Foreskin keratinocyte (primary cell): ENCODE measurements at places on chromosomes 6 and 20.

- DNase-seq, result no peak
Observed at GRCh38 chr6:137370871-137371633, 123.1 kb downstream of the OLIG3 start.

GRCh38 chr6:70073637-70074036 is 207.3 kb downstream of the COL19A1 start:
- DNase-seq, result no peak

GRCh38 chr20:15162079-15162647 is 824.8 kb upstream of the FLRT3 start:
- no peak for DNase-seq

DNA sequence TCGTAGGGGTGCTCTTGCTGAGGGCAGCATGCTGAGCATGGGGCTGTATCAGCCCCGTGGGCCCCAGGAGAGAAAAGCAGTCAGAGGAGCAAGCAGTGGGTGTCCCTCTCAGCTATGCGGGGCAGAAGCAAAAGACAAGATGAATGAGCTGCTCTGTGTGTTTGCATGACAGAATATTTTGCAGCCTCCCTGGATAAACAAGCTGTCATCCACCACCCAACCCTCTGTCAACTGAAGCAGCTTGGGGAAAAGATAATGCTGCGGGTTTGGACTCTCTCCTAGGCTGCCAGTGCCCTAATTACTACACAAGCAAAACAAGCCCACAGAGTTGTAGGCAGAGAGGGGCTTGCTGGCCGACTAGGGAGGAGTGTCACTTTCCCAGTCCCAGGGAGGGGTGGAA is 82.3 kb upstream of the PTPRT start:
- no peak for DNase-seq

DNA sequence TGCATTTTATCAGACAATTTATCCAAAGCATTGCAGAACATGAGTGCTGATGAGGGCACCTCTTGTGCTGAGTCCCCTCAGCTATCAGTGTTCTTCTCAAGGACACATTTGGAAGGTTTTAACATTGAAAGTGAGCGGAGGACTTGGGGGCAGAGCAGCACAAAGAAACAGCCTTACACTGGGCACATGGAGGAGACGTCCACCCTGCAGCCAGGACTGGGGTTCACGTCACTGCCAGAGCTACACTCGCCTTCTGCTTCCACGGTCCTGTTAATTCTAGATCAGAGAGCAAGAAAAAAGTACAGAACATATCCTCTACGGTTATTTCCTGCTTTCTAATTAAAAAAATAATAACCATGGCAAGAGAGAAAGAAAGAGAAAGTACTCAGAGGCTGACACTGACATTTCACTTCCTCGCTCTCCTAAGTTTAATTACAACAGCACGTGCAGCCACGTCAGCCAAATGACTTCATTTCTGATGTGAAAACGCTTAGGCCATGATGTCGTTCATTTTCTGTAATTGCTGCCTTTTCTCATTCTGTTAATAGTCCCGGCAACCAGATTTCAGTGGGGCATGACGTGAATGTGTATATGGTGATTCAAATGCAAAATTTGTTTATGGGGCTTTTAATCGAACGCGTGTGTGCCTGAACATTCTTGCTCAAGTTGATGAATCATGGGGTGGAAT is 5.1 kb downstream of the PRND start:
- DNase-seq, result peak; percentile 44

- DNase-seq, result no peak
Observed at GRCh38 chr20:58646257-58646656, 4.8 kb upstream of the STX16 start.

DNA sequence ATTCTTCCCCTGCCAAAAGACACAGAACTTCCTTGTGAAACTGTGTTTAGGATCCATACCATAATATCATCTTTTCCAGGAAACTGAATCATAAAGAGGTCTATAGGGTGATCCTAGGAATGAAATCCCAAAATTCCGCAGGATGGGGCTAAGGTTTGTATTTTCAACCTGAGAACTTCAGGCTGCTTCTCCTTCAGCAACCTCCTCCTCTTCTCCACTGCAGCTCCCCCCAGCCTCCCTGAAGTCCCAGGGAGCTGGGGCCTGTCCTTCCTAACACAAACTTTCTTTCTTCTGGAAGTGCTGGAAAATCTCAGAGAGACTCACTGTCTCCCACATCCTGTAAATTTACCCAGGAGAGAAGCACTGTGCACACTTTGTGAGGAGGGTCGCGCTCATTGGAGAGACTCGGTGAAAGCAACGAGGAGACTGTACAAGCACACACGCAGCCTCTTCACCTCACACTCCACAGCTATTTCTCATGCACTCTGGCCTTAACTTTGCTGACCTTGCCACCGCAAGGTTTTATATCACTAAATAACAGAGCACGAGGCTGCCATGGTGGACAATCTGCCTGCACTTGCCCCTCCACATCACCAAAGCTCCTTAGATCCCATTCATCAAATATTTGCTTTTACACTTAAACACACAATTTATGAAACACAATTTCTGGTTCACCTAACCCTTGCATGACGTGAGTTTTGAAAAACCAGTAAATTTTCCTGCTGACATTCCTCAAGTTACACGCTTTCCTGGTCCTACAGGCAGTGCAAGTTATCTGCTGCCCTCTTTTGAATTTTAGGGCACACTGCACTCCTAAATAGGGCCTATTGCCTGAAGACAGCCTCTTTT is 14.3 kb downstream of the ID4 start:
- peak; percentile 50 for DNase-seq

DNA sequence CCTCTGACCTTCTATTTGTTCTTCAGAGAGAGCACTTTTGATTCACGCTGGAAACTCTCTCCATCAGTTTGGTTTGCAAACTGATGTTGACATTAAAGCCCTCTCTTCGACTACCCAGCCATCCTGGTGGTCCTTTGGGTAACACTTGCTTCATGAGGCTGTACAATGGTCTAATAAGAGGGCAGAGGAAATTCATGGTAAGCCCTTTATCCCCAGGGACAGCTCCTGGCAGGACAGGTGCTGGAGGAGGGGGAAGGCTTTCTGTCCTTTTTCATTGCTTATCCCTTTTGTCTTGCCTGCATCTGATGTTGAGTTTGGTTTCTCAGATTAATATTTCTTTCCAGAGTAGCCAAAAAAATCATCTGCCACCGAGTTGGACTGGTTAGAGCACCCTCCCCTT is 52.1 kb upstream of the CD93 start:
- DNase-seq, result no peak

DNA sequence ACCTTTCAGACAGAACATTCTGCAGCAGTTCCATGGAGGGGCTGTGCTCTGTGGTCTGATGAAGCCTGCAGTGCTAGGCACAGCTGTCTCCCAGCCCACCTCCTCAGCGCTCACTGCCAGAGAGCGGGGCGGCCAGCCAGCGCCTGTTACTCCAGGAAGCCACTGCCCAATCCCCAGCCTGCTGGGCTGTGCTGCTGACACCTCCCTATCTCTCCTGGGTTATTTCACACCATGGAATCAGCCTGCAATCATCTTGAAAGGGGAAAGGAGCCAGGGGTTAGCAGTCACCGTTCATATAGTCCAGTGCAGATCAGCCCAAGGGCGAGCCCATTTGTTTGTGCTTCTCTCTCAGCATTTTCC is 46.3 kb upstream of the NHSL1 start:
- no peak for DNase-seq

- DNase-seq, result peak; percentile 69
Observed at GRCh38 chr6:16747232-16748024, 13.8 kb downstream of the ATXN1 start.
